ENCODE measurements at places on chromosomes 6 and 20.

- DNase-seq: no peak
These were observed 80.3 kb upstream of the HTR1E start for GRCh38 chr6:86856937-86857563.

DNA sequence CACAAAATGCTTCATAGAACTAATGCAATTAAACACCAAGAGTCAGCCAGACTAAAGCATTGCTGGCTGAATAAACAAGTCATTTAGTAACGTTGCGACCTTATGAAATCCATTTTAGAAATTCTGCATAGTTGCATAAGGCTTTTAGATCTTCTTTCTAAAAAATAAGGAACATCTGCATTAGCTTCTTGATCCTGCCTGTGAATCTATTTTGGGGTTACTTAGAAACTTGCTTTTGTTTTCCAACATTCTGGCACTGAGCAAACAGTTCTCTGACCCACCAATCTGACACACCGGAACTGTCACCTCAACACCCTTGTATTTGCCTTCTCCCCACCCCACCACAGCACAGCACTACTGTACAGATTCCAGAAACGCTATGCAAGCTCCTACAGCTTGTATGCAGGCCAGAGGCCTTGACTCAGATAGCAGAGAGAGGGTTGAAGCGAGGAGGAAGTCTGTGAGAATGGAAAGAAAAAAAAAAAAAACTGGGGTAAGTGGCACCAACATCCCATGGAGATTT is 55.0 kb downstream of the KIF13A start:
- DNase-seq: no peak

DNA sequence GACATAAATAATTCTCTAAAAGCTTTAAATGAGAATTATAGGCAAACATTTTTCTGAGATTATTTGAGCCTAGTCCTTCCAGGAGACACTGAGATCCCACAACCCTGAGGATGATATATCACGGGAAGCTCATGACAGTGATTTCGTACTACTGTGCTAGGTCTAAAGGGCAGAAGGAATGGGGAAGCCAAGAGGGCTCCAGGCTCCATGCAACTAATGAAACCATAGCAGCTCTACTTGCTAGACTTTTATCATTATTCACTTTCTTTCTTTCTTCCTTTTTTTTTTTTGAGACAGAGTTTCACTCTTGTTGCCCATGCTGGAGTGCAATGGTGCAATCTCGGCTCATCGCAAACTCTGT is 57.3 kb upstream of the SGK1 start:
- no peak for DNase-seq

- no peak for DNase-seq
These were observed 812 bp downstream of the MYMX start for GRCh38 chr6:44217332-44218143.

Data from epithelial cell of prostate (primary cell).